ENCODE measurements at places on chromosomes 1 and 21.

GRCh38 chr1:25906644-25907300 is 553 bp upstream of the STMN1 start:
- no peak for DNase-seq

- no peak for DNase-seq
Measured at GRCh38 chr1:64042331-64043100, 160.9 kb upstream of the UBE2U start.

GRCh38 chr1:40185951-40186864 is 25.0 kb downstream of the RLF start:
- peak; percentile 33 for DNase-seq

DNA sequence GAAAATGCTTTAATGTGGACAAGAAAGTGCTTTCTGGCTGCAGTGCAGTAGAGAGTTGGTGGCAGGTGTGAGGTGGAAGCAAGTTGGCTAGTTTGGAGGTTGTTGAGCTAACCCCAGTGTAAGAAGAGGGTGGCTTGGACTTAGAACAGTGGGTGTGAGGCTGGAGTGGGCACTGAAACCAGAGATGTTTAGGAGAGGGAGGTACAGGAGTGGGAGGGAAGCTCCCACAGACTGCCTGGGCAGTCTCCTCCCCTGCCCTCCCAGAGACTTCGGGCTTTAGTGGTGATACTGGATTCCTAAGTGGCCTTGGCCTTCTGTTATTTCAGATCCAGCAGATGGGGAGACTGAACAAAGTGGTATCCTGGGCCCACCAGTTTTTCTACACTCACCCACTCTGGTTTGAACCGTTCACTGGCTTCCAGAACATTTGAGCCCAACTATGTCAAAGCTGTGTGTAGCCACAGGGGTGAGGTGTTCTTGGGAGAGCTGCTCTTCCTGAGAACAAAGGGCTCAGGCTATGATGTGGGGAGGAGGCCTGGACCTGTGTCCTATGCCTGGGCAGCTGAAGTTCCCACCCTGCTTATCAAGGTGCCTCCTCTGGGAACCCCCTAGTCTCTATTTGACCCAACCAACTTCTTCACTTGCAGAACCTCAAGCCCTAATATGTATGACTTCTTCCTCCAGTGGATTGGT is 19.9 kb upstream of the CYP4A11 start:
- no peak for DNase-seq

DNA sequence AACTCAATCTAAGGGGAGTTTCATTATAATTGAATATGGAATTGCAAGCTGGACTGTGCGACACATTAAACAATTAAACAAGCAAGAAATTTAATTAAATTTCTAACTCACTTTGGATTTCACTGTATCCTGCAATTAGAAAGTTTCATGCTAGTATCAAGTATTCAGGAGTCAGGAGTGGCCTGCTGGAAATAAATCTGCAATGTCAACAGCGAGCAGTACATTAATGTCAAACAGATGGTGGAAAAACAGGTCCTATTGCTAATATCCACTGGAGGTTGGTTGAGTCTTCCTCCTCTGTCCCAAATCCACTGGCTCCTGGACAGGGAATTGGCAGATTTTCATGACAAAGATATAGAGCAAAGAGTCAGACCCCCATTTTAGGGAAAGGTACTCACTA is 237.1 kb downstream of the VAV3 start:
- DNase-seq = no peak

DNA sequence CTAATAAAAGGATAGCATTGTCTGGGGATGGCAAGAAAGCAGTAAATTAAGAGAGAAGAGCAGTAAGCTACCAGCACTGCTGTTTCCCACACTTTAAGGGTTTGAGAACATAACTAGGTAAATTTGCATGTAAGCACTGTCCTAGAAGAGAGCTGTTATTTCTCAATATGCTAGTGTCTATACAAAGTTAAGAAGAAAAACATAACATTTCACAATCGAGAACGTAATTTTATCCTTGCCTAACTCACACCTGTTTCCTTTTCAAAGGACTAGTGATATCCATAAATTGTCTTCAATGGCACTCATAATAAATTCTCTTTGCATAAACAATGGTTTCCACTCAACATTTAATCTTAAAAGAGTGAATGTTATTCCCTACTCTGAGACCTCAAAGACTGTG is 576.0 kb downstream of the PTBP2 start:
- DNase-seq = no peak

GRCh38 chr1:86933562-86934377 is 19.3 kb downstream of the HS2ST1 start:
- no peak for DNase-seq

GRCh38 chr1:81827942-81828341 is 27.2 kb downstream of the ADGRL2 start:
- no peak for DNase-seq

DNA sequence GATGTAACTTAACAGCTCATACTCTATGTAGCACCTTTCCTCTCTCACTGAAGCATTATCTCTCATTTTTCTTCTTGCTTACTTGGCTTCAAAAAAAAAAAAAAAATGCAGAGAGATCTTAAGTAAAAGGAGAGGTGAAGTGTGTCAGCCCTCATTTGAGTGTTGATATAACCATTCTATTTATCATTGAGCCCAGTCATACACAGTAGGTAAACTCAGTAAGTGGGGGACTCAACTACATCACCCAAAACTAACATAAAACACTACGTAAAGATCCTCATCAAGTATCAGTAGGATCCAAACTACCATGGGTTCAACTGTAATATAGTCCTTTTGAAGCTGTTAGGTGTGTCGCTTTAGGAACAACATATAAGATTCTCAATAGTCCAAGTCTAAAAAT is 8.2 kb downstream of the PNRC2 start:
- DNase-seq = no peak

DNA sequence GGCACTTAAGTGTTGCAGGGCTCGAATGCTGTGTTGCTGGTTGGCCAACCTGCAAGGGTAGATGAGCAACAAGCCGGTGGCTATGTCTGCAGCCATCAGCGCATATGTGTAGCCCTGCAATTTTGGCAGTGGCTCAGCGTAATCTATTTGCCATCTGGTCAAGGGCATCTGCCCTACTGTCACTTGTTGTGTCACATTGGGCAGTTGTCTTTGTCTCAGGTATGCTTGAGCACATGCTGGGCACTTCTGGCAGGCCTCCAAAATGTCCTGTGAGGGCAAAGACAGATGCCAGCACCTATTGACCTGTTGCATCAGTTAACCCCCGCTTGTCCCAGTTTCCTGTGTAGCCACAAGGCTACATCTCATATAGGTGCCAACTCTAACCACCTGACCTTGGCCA is 111.8 kb downstream of the GDAP2 start:
- no peak for DNase-seq

DNA sequence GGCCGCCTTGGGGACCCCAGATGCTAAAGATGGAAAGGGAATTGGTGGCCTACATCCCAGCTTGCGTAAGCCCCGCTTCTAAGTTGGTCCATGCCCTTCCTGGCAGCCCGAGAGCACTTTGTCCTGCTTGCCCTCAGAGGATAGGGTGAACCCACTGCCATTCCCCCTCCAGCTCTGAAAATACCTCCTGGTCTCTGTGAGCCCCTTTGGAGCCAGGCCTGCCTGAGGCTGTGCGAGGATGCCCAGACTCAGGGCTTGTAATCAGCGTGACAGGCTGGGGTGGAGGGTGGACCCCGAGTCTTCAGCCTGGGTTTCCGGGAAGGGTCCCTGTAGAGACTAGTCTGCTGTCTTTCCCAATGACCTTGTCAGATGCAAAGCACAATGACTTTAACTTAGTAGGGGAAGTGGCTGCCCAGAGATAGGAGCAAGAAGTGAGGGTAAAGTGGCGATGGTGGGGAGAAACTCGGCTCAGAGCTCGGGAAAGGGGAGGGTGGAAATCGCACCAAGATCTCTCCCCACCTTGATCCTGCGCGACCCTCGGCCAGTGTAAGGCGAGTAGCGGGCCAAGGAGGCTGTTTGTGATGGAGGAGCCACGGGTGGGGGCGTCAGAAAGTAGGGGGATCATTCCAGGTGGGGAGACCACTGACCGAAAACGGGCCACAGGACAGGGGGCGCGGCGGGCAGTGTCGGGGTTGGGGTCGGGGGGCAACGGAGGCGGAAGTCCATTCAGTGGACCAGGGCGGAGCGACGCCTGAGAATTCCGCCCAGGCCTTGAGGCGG is 2.7 kb upstream of the HES3 start:
- DNase-seq = no peak

- no peak for DNase-seq
Measured at GRCh38 chr1:161216945-161217712, 2.0 kb downstream of the FCER1G start.

DNA sequence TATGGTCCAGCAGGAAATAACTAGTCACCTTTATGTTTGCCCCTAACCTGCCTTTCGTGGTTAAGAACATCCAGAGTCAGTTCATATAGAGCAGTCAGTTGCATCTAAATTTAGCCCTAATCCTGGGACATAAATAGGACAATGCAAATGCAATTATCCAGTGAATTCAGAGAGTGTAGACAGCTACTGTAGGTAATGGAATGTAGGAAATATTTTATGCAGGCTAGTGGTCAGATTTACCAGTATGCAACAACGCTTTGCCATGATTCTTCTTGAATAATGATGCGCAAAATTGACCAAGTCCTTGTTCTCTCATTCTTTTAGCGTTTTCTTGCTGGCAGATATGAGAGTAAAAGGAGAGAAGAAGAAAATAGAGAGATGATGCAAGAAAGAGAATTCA is 165.4 kb downstream of the LMX1A start:
- DNase-seq = no peak

GRCh38 chr1:215780139-215780538 is 213.0 kb downstream of the KCTD3 start:
- no peak for DNase-seq

- DNase-seq = no peak
Measured at GRCh38 chr21:29349702-29350101, 51.0 kb downstream of the BACH1 start.

DNA sequence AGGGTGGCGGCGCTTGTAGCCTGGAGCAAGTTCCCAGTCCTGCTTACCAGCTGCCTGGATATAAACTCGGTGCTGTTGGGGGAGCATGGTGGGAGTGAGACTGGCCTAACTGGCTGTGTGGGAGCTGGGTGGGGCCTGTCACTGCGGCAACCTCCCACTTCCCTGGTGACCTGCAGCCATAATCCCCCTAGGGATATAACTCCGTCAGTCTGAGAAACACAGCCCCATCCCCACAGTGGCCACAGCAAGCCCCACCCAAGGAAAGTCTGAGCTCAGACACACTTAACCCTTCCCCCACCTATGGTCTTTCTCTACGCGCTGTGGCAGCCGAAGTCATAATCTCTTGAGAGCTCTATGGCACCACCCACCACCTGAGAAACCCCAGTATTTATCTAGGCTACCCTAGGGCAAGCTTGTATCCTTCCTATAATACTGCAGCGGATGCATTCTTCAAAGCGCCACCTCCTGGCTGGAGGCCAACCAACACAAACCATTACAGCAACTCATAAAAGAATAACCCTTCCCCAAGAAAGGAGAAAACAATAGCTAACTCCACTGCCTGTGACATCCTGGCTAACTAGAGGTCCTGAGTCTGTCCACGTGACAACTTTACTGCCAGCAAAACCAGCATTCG is 57.4 kb downstream of the ZNF648 start:
- DNase-seq = no peak

DNA sequence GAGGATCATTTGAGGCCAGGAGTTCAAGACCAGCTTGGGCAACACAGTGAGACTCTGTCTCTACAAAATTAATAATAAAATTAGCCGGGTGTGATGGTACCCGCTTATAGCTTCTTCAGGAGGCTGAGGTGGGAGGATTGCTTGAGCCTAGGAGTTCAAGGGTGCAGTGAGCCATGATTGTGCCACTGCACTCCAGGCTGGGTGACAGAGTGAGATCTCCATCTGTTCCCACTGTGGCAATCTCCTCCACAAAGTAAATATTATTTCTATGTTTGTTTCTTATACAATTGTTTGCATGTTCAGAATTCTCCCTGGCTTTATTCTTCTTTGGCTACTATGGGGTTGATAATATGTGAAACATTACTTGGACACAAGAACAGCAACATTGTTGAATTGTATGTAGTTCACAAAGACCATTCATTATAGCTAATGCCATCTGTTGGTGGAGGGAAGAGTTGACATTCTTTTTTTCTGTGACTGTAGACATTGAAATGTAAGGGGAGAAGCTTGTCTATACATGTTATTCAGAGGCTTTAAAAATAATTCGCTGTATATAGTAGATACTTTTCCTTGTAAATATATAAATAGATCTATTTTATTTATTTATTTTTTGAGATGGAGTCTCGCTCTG is 47.8 kb upstream of the SRSF10 start:
- DNase-seq = no peak

DNA sequence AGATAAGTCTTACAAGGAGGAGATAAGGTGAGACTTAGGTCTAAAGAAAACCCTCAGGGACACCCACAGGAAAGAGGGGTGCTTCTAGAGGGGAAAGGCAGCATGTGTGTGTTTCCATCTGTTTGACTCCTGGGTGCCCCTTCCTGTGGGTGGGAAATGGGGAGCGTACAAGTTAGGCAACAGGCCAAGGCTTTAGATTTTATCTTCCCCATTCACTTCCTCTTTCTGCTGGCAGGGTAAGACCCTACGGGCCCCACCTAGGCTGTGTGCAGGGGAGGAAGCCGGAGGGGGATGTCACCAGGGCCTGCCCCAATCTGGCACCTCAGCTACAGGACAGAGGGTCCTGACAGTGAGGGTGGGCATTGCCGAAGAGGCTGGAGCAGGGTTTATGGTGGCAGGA is 2.5 kb upstream of the OLIG1 start:
- no peak for DNase-seq

DNA sequence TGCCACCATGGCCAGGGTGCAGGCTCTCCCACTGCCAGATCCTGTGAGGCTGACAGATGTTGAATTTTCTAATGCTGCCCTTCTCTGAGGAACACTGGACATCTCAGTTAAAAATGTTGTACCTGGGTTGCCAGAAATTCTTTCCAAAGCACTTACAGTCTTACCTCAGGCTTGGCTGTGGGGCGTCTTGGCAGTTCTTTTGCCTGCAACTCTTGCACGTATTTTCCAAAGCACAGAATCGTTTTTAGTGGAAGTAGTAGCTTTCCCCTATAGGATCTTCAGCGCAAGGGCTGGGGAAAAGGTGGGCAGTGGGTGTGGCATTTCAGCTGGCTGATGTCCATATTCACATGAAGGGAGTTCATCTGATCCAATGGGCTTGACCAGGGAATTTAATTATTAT is 53.9 kb downstream of the EDN2 start:
- no peak for DNase-seq

- no peak for DNase-seq
Measured at GRCh38 chr1:200526709-200527612, 93.6 kb downstream of the KIF14 start.

- no peak for DNase-seq
Measured at GRCh38 chr1:208737161-208737560, 493.0 kb upstream of the PLXNA2 start.
